CD4-positive, alpha-beta T cell (primary cell): ENCODE measurements at places on chromosomes 6 and 20.

GRCh38 chr20:16028923-16029322, 544.3 kb downstream of the KIF16B start:
- DNase-seq: no peak

- no peak for DNase-seq
Observed at GRCh38 chr6:52667572-52667971, 3.3 kb upstream of the TMEM14A start.

- DNase-seq: no peak
Observed at GRCh38 chr6:106761160-106761559, 131.8 kb downstream of the QRSL1 start.

- no peak for DNase-seq
Observed at GRCh38 chr6:166630462-166630861, 3.4 kb upstream of the RPS6KA2 start.

- no peak for DNase-seq
Observed at GRCh38 chr6:155530219-155530834, 74.7 kb upstream of the NOX3 start.

DNA sequence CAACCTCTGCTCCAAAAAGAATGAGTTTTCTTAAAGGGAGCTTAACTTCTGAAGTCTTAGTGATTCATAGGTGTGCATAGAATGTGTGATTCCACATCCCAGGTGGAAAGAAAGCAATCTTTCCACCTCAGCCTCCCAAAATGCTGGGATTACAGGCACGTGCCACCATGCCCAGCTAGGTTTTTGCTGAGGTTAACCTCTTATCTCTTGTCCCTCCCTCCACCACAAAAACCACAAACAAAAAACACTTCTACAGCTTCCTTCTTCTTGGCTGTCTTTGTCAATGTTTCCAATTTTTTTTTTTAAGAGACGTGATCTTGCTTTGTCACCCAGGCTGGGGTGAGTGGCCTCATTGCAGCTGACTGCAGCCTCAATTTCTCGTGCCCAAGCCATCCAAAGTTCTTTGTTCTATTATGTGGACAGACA, 8.1 kb upstream of the CSE1L start:
- peak; percentile 22 for DNase-seq

GRCh38 chr6:79610306-79611009, 20.7 kb upstream of the SH3BGRL2 start:
- no peak for DNase-seq

GRCh38 chr6:45416700-45417099, 39.0 kb upstream of the SUPT3H start:
- no peak for DNase-seq

- DNase-seq: no peak
Observed at GRCh38 chr6:88982720-88983119, 19.3 kb upstream of the RNGTT start.

DNA sequence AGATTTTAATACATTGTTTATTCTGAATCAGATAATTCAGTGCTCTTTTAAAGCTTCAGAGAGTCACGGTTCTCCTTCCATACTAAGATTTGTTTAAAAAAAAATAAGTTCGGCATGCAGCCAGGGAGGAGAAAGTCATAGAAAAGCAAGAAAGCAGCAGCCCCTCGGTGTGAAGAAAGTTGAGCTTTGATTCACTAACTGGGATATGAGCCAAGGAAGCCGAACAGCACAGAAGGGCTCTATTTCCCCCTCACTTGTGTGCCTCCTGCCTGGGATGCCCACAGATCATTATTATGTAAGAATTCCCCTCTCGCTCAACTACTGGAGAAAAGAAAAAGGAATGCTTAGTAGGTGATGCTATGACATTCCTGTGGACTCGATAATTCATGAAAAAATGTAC, 69.3 kb upstream of the SYNJ2 start:
- DNase-seq: no peak

DNA sequence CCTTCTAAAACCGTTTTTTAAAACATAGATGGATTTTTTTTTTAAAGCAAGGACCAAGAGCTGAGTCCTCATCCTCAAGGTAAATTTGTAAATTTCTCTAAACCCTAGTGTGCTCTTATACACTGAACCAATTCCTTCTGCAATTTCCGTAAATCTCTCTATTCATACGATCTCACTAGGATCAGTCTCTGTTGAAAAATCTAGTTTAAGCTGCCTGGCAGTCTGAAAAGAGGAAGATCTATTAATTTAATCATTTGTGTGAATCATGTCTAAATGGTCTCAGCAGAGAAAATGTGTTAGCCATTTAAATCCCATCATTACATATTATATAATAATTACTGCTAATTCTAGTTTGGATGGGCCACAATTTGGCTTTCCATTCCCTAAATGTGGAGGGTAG, 184.2 kb upstream of the TSHZ2 start:
- DNase-seq: no peak
